ENCODE measurements at places on chromosomes 2 and 18.

DNA sequence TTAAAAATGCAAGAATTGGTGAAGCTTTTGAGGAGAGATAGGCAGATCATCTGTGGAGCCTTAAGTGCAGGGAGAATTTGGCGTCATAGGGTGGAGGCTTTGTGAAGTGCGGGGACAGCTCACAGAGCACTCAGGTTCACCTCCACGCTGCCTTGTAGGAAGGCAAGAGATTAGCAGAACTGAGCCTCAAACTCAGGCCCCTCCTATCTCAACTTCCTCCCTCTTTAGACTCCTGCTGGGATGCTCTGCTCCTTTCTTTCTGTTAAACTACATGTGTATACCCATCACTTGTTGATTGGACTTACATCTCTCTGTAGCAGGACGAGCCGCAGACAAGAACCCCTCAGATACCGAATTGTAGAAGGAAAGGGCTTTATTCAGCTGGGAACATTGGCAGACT lies 422.2 kb downstream of the SETBP1 start:
- DNase-seq = no peak

GRCh38 chr18:9742524-9743131 lies 34.5 kb downstream of the RAB31 start:
- DNase-seq = peak; percentile 70

DNA sequence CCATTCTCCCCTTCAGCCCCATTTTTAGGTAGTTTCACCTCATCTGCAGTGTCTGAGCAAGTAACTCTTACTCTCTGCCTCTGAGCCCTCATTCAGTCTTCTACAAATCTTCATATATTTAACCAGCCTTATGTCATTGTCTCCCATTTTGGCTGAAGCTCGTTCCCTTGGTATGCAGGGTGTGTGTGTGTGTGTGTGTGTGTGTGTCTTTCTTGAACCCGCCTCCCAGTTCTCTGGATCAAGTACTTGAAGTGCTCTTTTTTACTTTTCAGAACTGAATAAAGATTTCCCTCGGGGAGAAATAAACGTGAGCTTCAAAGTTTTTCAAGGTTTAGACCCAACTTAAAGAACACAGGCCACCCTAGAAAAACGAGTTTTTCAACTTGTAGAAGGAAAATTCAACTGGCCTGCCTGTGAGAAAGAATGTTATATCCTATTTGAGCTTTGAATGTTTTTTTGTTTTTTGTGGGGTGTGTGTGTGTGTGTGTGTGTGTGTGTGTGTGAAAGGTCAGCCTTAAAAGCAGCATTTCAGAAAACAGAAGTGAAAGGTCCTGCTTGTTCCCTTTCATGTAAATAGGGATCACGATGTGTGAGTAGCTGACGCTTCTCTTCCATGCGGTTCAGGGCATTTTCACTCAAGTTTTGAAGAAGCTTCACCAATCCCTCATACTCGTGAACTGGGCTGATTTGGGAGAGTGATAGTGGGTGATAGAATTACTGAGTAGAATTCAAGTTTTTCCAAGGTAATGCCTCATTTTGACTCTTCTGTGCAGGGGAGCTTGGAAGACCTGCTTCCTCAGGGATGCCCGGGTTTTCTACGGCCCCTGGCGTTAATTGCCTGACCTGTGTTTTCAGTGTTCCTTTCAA lies 50.6 kb upstream of the EML6 start:
- DNase-seq = peak; percentile 80

GRCh38 chr2:3585261-3586109 lies 9.4 kb upstream of the COLEC11 start:
- DNase-seq = no peak

GRCh38 chr2:185502351-185502750 lies 236.3 kb upstream of the FSIP2 start:
- DNase-seq = no peak

Measured in suppressor macrophage (primary cell).